ENCODE measurements at places on chromosomes 3 and 15. TPM values are rescaled to one million over a fixed set of nuclear protein-coding genes. Genes with fewer than 3 reads are reported as not detected.

GRCh38 chr15:40343512-40343911, 2.8 kb upstream of the CCDC9B start:
- no peak for DNase-seq
- no peaks in the 10 kb centered on the region for H3K27me3 ChIP-seq
- H3K4me1 ChIP-seq, result no peaks in the 10 kb centered on the region
- no peak overlapping the region for H3K4me3 ChIP-seq
- no peaks in the 10 kb centered on the region for H3K36me3 ChIP-seq

DNA sequence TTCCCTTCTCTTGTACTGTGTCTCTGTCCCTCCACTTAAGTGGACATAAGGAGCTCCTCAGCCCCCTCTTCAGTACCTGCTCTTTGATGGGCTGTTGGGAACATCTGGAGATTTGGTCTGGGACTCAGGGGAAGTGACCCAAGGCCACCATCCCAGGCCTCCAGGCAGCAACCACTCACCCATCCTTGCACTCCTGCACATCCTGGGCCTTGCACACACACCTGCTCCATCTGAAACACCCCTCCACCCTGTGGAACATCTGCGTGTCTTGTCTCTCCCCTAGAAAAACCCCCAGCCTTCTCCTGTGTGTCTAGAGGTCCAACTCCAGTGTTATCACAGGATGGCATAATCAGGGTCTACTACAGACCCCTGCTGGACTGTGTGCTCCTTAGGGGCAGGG, 74.3 kb downstream of the ABTB1 start:
- H3K36me3 ChIP-seq, result no peaks in the 10 kb centered on the region
- DNase-seq, result no peak
- H3K4me3 ChIP-seq, result no peak overlapping the region
- H3K27ac ChIP-seq, result no peak overlapping the region
- H3K4me1 ChIP-seq, result peaks cover 4% of the 10 kb centered on the region

DNA sequence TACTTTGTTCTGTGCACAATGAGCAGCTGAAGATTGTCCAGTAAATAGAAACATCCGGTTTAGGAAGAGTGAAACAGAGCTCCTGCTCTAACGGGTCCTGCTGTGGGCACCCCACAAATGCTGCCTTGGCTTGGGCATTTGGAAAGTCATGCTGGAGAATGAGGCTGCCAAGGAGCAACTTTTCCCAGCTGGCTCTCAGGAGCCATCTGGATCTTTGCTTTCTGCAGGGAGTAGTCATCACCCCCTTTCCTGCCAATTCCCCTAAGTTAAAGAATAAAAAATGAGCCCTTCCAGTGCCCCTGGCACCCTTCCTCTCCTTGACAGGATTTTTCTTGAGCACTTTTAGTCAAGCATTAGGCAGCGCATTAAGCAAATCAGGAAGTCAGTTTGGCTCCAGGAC, 90.0 kb downstream of the FAM43A start:
- H3K4me3 ChIP-seq, result no peak overlapping the region
- DNase-seq, result no peak
- no peaks in the 10 kb centered on the region for H3K36me3 ChIP-seq
- no peaks in the 10 kb centered on the region for H3K4me1 ChIP-seq

Gene IMPDH2
- total RNA-seq, result 152 TPM

Gene RHOV
- total RNA-seq, result not detected

GRCh38 chr3:53192608-53193007, 31.6 kb downstream of the PRKCD start:
- H3K27ac ChIP-seq, result no peak overlapping the region
- peaks cover 12% of the 10 kb centered on the region for H3K4me1 ChIP-seq
- H3K36me3 ChIP-seq, result peaks cover 3% of the 10 kb centered on the region
- H3K4me3 ChIP-seq, result no peak overlapping the region

Gene UROC1
- not detected for total RNA-seq

- no peak overlapping the region for H3K4me3 ChIP-seq
- no peak overlapping the region for H3K27ac ChIP-seq
- no peaks in the 10 kb centered on the region for H3K27me3 ChIP-seq
Observed at GRCh38 chr15:56205061-56205876, 38.4 kb downstream of the RFX7 start.

Gene SH2D7
- not detected for total RNA-seq

DNA sequence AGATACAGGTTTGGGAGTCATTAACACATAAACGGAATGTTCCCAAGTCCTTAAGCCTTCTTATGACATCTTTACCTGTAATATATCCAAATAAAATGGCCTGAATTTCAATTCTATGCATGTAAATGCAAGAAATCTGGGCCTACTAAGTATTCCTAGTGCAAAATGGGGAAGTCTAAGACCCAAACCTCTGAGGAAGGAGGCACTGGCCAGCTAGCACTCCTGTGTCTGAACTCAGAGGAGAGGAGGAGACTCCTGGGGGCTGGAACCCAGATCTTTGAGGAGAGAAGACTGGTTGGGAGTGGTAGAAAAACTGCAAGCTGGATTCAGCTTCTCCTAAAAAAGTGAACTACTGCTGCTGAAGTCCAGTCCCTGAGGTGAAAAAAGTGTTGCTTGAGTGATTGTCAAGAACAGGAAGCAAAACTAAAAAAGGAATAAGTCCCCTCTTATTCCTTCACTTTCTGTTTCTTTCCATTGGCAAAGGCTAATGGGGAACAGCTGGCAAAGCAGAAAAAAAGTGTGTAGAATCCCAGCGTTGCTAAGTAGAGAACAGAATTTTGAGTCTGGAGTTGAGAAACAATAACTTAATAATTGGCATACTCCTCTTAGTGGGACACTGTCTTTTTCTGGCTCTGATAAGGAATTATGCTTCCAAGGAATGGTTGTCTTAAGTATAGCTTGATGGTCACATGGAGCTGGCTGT, 54.8 kb upstream of the ATP2C1 start:
- no peak for DNase-seq
- no peak overlapping the region for H3K4me3 ChIP-seq
- no peaks in the 10 kb centered on the region for H3K4me1 ChIP-seq

- H3K27ac ChIP-seq, result no peak overlapping the region
- no peaks in the 10 kb centered on the region for H3K27me3 ChIP-seq
- H3K36me3 ChIP-seq, result no peaks in the 10 kb centered on the region
- DNase-seq, result no peak
Observed at GRCh38 chr3:83321891-83322290, 1560.4 kb upstream of the GBE1 start.

- peaks cover 3% of the 10 kb centered on the region for H3K27me3 ChIP-seq
- no peak overlapping the region for H3K27ac ChIP-seq
- no peak for DNase-seq
- no peaks in the 10 kb centered on the region for H3K36me3 ChIP-seq
- no peak overlapping the region for H3K4me3 ChIP-seq
Observed at GRCh38 chr3:64381367-64381766, 156.1 kb upstream of the PRICKLE2 start.
